ENCODE measurements at places on chromosomes 3 and 15. TPM values are rescaled to one million over a fixed set of nuclear protein-coding genes. Genes with fewer than 3 reads are reported as not detected.

Gene TTLL13
- 0.08 TPM for total RNA-seq

Gene DNAH12
- not detected for total RNA-seq

Gene GPR27
- total RNA-seq, result not detected

Gene MAP3K13
- total RNA-seq, result 19.3 TPM

Gene ACKR2
- 1.1 TPM for total RNA-seq

Gene CCR9
- total RNA-seq, result not detected

Gene GCNT3
- total RNA-seq, result not detected

Gene AQP9
- total RNA-seq, result not detected

Gene RCN2
- 66.3 TPM for total RNA-seq

Gene LMAN1L
- total RNA-seq, result not detected

Gene ZDHHC23
- total RNA-seq, result 0.39 TPM

Gene SYNPR
- not detected for total RNA-seq

Gene LRRN1
- total RNA-seq, result 0.40 TPM

Gene GREM1
- total RNA-seq, result 96.8 TPM

Gene SERPINI1
- 1.6 TPM for total RNA-seq

Gene HTR3E
- total RNA-seq, result not detected

Gene CLRN1
- total RNA-seq, result not detected

Gene RAB27A
- 13.1 TPM for total RNA-seq

Gene C3orf70
- total RNA-seq, result 0.64 TPM

Gene GANC
- 10.6 TPM for total RNA-seq

Gene FES
- total RNA-seq, result 16.2 TPM

Gene SNTN
- not detected for total RNA-seq

Gene FOXB1
- not detected for total RNA-seq

Gene ZIC4
- total RNA-seq, result not detected

Gene ANKDD1A
- total RNA-seq, result 8.7 TPM

Gene PDCD10
- total RNA-seq, result 39.9 TPM

Gene CLDN16
- total RNA-seq, result not detected

Gene TKT
- total RNA-seq, result 576 TPM

Gene NR2E3
- not detected for total RNA-seq

Gene STAB1
- total RNA-seq, result 0.80 TPM

Gene ASB14
- total RNA-seq, result not detected

Gene OR5H1
- total RNA-seq, result not detected
